ENCODE measurements at places on chromosomes 5 and 9.
A peak's percentile ranks its signal among the peaks of the same experiment; 100 is the strongest.

GRCh38 chr9:36164989-36165388, 4.2 kb upstream of the CCIN start:
- DNase-seq: no peak

DNA sequence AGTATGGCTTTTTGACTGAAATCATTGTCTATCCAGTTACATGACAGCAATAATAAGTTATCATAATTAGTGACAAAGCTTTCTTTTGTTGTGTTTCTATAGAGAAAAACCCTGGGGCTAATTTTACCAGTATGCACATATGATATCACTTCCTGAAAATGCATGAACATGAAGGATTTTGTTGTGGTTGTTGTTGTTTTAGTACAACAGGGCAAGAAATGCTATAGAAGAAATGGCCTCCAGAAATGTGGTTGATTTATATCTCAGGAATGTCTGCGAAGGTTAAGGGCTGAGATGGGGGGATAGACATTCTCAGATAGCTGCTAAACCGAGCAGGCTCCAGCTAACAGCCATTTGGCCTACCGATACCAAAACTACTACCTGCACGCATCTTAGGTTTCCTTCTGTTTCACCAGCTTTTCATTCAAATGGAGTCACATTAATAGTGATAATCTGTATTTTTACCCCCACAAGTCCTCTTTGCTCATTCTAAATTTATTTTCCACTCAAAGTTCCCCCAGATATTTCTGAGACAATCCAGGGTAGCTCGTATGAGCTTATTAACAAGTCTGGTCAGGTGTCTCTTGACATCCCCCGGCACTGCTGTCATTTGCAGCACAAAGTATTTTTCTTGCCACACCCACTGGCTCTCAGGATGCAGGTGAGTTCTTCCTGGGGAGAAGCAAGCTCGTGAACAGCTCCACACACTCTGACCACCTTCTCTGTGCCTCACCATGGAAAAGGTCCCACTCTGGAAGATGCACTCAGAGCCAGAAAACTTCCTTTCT, 232.4 kb upstream of the GAS1 start:
- DNase-seq: no peak

DNA sequence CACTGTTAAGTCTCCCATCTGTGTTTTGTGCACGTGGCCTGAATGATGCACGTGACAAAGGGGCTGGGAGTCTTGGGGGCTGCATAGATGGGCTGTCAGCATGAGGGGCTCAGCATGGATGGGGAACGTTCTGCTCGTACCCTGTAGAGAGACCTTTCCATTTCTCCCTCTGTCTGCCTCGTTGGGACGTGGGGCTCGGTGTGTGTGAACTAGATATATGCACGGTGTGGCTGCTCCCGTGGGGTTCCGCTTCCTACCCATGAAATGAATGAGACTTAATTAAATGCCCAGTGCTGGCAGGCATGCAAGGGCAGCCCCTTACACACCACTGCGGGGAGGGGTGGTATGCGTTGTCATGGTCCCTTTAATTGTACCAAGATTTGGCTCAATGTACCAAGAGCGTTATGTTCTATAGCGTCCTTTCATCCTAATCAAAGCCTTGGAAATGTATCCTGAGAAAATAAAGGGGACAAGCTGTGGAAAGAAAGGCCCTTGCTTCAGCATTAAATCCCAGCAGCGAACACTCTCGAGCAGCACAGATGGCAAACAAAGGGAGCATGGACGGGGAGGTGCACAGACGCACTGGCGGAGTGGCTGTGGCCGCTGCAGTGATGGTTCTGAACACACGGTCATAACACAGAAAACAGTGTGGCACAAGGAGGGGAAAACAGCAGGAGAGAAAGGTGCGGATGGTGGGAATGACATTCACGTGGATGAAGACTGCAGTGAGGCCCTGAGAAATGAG, 66.8 kb downstream of the RASGEF1C start:
- no peak for DNase-seq

DNA sequence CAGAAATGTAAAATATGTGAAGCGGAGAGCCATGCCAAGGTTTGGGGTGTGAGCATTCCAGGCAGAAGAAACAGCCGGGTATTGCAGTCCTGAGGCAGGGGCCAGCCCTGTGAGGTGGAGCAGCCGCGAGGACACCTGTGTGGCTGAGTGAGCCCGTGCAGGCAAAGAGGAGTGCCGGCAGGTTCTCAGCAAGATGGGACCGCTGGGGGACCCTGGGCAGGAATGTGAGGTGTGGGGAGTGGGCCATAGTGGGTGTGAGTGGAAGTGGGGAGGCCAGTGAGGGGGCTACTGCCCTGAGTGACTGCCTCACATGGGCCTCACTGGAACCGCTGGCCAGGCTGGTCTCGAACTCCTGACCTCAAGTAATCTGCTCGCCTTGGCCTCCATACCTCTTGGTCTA, 8.1 kb upstream of the PRR7 start:
- DNase-seq: no peak

DNA sequence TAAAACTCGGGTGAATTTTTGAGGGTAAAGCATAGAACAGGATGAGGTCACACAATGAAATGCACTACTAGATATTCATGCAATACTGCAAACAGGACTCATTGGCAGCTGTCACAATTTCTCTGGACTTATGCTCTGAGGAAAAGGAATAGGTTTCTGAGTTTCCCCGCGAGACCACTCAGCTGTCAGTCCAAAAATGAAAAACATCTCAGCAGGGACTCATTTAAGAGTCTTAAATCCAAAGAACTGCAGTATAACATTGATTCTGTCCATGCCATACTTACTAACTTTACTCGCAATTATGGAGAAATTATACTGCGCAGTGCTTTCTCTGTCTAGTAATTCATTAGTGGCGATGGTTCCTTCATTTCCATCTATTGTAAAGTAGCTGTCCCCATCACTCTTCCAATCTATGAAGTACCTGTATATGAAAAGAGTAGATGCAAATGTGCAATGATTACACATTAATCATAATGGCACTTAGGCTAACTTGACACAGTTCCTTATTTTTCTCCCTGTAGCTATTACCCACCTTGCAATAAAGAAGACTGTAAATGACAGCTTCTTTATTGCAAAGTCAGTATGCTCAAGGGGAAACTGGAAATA, 1070.0 kb downstream of the CDH12 start:
- no peak for DNase-seq

- no peak for DNase-seq
Observed at GRCh38 chr9:79572032-79572607, 355 bp downstream of the TLE4 start.

- no peak for DNase-seq
Observed at GRCh38 chr5:54531546-54531945, 14.0 kb downstream of the SNX18 start.

- DNase-seq: no peak
Observed at GRCh38 chr9:33182519-33182918, 15.4 kb upstream of the B4GALT1 start.

DNA sequence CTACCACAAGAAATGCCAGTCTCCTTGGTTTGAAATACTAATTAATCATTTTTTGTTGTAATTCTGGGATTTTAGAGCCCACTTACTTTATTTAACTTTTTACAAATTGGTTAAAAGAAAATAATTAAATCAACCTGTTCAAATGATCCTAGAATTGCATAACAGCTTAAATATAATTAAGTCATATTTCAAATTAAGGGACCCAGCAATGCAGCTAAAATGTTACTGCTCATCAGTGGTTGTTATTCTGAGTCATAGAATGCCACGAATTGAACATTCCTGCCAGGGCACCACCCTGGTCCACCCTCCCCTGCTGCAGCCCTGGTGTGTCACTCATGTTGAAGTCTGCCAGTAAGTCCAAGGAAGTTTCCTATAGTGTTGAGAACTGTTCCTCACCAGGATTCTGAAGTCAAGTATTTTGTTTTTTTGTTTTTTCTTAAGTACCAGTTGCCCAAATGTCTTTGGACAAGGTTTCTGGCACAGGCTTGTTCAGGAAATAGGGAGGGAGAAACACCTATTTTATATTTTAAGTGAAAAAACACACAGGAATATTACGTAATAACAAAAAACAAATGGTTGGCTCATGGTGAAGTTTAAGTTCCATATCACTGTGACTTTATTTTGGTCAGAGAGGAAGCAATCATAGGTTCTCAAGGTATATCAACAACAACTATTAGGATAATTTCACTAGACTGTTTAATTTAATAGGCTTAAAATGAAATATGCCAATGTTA, 4.3 kb upstream of the ITGA1 start:
- DNase-seq: no peak

DNA sequence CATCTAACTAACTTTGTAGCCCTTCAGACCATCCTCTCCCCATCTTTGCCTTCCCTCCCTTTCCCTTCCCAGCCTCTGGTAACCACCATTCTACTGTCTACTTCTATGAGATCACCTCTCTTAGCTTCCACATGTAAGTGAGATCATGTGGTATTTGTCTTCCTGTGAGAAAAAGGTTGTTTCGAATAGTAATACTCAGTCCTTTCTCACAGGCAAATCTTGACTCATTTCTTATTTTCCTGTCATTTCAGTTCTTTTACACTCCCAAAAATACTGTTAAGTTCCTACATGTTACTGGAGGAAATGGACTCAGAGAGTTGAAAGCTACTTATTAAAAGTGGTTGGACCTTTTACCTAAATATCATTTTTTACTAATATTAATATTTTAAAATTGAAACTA, 82.1 kb downstream of the SLF1 start:
- no peak for DNase-seq

GRCh38 chr5:42268630-42269029, 154.6 kb upstream of the GHR start:
- no peak for DNase-seq

- no peak for DNase-seq
Observed at GRCh38 chr9:136306211-136307208, 2.6 kb upstream of the CCDC187 start.

GRCh38 chr9:16252616-16253015, 617.9 kb downstream of the BNC2 start:
- DNase-seq: no peak

- no peak for DNase-seq
Observed at GRCh38 chr9:15529566-15530324, 19.0 kb upstream of the PSIP1 start.

GRCh38 chr9:122131401-122132001, 28.1 kb downstream of the NDUFA8 start:
- no peak for DNase-seq

DNA sequence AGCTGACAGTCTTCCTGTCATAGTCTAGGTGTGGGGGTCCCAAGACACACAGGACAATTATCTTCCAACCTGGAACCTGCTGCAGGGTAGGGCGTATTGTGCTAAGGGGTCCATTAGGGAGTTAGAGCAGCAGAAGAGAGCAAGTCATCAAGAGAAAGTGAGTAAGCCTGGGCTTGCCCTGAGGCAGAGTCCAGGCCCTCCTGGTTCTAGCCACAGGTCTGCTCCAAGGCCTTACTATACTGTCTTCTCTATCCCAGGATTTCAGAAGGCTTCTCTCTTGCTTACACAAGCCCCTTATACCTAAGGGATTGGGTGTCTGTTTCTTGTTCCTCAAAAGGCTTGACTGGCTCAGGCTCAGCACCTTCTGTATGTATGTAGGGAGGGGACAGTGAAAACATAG, 7.7 kb downstream of the P4HA2 start:
- DNase-seq: no peak

GRCh38 chr5:135040034-135040332, 6.0 kb upstream of the PITX1 start:
- no peak for DNase-seq

GRCh38 chr5:65742565-65743231, 20.7 kb downstream of the NLN start:
- DNase-seq: no peak

DNA sequence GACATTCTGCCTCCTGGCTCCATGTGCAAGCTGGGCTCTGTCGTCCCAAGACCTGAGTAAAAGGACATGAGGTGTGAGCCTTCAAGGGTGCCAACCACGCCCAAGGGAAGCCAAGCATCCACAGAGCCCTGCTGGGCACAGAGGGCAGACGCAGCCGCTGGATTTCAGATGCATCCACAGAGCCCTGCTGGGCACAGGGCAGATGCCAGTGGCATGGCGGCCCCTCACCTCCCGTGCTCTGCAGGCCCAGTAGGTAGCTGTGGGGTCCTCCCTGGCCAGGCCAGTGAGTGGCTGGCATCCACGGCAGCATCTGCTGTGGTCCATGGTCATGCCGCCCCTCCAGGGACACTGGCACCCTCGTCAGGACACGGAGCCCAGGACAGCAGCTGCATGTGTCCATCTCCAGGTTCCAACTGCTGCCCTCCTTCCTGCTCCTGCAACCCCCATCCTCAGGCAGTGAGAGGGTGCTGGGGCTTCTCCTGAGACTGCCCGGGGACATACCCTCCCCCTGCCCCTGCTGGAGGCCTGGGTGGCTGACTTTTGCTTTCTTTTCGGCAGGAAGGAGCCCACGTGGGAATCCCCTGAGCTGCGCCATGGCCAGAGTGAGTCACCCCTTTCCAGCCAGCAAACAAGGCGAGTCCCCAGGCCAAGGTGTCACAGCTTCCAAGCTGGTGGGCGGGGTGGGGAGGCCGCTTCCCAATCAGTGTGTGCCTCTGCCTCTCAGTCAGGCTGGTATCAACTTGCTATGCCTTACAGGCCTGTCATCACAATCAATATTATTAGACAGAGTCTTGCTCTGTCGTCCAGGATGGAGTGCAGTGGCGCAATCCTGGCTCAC, 4.0 kb upstream of the TRAF2 start:
- peak; percentile 86 for DNase-seq

- no peak for DNase-seq
Observed at GRCh38 chr5:35899800-35900199, 38.6 kb downstream of the CAPSL start.

DNA sequence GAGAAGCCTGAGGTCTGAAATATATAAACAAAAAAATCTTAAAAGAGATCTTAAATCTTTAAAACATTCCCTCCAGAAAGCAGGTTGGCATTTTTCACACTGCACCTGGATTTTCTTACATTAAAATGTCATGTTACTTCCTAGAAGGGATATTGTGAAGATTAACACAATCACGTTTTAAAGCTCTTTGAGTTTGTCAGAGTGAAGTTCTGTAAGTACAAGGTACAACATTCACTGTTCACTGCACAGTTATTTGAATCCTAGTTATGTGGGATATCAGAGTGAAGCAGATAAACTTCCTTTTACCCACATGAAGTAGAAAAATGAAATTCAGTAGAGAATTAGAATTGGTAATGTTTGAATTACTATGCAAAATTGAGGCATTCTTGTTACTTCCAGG, 353.6 kb upstream of the RGMB start:
- no peak for DNase-seq

- no peak for DNase-seq
Observed at GRCh38 chr9:131868766-131869165, 128.9 kb upstream of the RAPGEF1 start.

DNA sequence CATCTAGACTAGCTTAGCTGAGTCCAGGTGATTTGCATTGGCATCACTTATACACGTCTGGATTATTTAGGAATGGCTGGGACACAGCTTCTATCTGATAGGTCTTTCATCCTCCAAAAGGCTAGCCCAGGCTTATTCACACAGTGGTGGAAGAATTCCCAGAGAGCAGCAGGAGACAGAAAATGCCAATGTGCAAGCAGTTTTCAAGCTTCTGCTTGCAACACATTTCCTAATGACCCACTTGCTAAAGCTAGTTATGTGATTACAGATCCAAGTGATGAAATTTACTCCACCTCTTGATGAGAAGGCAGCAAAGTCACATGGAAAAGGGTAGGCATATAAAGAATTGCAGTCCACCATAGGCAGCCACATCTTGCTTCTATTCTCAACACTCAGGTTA, 44.2 kb upstream of the MAST4 start:
- no peak for DNase-seq
